ENCODE measurements at places on chromosomes 2 and 18.
A peak's percentile ranks its signal among the peaks of the same experiment; 100 is the strongest.

DNA sequence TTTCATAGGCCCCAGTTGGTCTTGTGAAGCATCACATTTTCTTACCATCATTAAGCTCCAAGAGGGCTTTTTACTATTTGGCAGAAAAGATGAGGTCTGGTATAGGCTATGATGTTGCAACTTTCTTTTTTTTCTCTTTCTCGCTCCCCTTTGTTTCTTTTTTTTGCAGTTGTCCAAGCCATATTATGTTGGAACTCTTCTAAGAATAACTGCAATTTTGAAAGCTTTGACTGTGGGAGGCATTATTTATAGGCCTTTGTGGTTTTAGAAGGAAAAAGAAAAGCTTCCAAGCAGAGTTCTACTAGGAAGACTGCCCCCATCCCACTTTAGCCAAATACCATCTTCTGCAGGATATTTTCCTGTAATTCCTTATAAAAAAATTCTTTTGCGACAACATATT, 571.6 kb downstream of the ARHGAP15 start:
- no peak for DNase-seq

- DNase-seq = no peak
Observed at GRCh38 chr2:134583462-134583861, 135.3 kb downstream of the TMEM163 start.

- peak; percentile 80 for DNase-seq
Observed at GRCh38 chr2:218398437-218399390, 954 bp upstream of the CTDSP1 start.

- no peak for DNase-seq
Observed at GRCh38 chr2:9347411-9347881, 75.9 kb downstream of the ITGB1BP1 start.

GRCh38 chr2:141497272-141497671, 633.5 kb downstream of the LRP1B start:
- peak; percentile 25 for DNase-seq

DNA sequence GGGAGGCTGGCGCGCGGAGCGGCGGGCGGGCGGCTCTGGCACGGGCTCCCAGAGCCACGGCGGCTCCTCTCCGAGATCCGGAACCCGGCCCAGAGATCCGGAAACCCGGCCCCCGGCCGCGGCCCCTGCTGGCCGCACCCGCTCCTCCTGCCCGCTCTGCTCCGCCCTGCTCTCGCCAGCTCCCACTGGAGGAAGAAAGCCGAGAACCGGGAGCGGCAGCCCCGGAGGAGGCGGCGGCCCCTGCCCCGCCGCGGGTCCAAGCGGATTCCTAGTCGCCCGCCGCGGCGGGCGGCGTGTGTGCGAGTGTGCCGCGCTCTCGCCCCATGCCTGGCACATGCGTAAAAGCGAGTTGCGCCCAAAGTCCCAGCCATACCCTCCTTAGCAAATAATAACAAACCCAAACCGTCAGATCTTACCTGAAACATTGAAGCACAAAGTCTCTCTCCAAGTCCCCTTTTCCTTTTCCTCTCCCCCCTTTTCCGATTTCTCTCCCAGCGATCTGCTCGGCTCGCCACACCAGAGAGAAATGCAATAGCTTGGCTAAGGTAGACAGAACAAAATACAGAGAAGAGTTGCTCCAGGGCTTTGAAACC, 108.7 kb upstream of the KCTD1 start:
- DNase-seq = peak; percentile 32
